ENCODE measurements at places on chromosomes 2 and 18.

GRCh38 chr2:188117706-188118105 is 174.0 kb upstream of the GULP1 start:
- DNase-seq, result no peak

DNA sequence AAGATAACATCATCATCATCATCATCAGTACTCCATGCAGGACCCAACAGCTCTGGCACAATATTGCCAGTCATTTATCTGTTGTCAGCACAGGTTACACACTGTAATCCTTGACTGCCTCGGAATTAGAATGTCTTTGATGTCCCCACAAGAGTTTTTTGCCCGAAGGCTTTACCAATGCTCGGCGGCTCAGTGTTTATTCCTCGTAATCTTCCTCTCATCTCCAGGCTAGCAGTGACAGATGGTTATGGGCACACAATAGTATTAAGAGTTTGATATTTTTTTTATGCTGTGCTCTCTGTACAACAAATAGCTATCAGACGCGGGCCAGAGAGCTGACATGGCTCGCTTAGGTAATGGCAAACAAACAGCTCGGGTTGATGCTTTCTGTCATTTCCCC is 515.2 kb downstream of the ZEB2 start:
- no peak for DNase-seq

GRCh38 chr2:142127248-142127647 is 3.6 kb downstream of the LRP1B start:
- DNase-seq, result no peak

DNA sequence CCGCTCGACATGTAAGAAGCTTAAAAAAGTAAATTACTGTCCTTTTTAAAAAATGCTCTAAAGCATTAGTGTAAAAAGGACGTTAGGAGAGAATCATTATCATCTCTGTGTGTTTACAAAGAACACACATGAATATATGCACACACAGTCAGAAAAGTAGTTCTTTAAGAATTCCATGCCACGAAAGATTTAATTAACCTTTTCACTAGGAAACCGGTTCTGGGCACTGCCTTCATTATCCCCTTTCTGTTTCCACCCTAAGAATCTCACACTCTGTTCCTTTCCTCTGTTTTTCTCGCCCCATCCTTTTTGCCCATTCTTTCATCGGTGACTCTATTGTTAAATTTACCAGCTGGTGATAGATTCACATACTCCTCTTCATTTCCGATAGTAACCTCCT is 338.6 kb downstream of the DCC start:
- DNase-seq, result no peak

- no peak for DNase-seq
Measured at GRCh38 chr2:82752396-82752795, 1706.7 kb downstream of the SUCLG1 start.

GRCh38 chr2:100513650-100514049 is 43.4 kb downstream of the NMS start:
- DNase-seq, result no peak

- DNase-seq, result peak; percentile 38
Measured at GRCh38 chr2:102033031-102033749, 41.4 kb downstream of the IL1R2 start.

- DNase-seq, result no peak
Measured at GRCh38 chr2:240962300-240963064, 35.9 kb upstream of the SNED1 start.
